ENCODE measurements at places on chromosomes 12 and 14.
A peak's percentile ranks its signal among the peaks of the same experiment; 100 is the strongest.

- no peak for DNase-seq
Measured at GRCh38 chr14:100537446-100538350, 49.5 kb downstream of the BEGAIN start.

GRCh38 chr12:10941916-10942607, 3.0 kb upstream of the TAS2R14 start:
- DNase-seq, result no peak

DNA sequence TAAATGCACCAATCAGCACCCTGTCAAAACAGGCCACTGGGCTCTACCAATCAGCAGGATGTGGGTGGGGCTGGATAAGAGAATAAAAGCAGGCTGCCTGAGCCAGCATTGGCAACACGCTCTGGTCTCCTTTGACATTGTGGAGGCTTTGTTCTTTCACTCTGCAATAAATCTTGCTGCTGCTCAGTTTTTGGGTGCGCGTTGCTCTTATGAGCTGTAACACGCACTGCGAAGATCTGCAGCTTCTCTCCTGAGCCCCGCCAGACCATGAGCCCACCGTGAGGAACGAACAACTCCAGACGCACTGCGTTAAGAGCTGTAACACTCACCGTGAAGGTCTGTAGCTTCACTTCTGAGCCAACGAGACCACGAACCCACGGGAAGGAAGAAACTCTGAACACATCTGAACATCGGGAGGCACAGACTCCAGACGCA, 8.4 kb upstream of the PIANP start:
- peak; percentile 8 for DNase-seq

DNA sequence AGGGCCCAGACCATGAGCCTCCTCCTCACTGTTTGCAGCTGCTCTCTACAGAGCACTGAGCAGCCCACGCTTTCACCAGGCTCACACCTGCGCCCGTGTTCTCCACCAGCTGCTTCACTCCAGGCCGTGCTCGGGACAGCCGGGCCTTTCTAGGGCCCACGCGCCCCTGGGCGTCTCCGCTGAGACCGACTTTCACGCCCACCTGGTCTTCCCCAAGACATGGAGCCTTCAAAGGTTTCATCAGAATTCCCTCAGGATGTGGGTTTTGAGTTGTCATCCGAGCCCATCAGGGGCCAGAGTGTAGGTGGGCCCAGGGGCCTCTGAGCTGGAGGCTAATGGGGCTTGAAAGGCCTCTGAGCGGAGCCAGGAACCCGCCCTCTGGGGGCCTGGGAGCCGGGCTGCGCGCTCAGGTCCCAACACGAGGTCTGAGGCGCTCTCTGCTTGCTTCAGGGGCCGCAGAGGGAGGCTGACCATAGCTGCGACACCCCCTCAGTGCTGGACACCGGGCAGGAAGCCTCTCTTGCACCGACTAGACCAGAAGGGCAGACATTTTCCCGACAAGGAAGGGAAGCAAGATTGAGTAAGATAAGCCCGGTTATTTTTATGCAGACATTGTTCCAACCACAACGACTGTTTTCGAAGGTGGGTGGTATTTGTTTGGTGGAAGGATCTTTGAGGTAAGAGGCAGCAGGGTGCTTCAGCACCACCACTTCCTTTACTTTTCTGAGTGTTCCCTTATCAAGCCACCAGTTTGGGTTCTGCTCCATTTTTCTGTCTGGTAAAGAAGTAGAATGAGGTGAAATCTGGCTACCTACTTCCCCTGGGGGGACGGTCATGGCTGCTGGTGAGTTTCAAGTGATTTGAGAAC, 125.0 kb upstream of the FUT8 start:
- DNase-seq, result no peak

DNA sequence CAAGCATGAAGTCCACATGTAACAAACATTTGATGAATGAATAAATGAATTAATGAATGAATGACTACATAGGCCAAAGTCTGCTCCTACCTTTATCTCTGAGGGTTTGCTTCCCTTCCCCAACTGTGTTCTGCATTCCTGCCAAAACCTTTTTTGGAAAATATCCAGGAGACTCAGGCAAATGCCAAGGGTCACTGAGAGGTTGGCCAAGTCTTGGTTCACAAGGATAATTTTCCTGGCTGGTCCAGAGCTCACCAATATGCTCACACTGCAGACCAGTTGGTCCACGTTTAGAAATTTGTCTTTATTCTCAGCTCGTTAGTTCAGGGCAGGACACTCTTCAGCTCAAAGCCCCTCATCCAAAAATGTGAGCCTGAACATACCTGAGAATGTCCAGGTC, 10.2 kb downstream of the TMEM233 start:
- no peak for DNase-seq

GRCh38 chr12:106455111-106455510, 97.6 kb downstream of the POLR3B start:
- DNase-seq, result no peak

GRCh38 chr12:111409403-111409779, 3.7 kb downstream of the SH2B3 start:
- peak; percentile 65 for DNase-seq

DNA sequence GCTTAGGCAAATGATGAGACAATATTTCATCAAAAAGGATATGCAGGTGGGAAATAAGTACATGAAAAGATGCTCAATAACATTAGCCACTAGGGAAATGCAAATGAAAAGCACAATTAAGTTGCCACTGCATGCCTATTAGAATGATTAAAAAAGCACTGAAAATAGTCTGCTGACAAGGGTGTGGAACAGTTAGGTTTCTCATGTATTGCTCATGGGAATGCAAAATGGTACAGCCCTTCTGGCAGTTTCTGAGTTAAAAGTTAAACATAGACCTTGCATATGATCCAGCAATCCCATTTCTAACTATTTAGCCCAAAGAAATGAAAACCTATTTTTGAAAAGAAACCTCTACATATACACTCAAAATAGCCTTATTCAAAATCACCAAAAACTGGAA, 393.0 kb downstream of the BMP4 start:
- no peak for DNase-seq

GRCh38 chr12:57744194-57744776, 554 bp upstream of the TSPAN31 start:
- DNase-seq, result no peak

DNA sequence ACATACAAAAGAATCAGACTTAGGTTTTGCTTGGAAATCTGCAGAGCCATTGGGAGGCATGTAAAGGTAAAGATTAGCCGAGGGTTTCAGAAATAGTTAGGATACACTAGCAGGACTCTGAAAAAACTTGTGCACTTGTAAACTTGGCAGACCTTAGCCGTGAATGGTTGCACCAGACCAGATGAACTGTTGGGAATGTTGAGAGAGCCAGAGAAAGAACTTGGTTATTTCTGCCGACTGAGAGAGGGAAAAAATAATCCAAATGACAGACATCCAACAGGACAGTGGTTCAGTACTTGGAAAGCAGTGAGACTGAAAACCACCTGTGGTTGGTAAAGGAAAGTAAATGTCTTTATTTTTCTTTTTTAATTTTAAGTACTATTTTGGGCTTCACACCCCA, 222.5 kb upstream of the DDHD1 start:
- no peak for DNase-seq

GRCh38 chr12:124632519-124632984, 65.1 kb upstream of the NCOR2 start:
- no peak for DNase-seq

DNA sequence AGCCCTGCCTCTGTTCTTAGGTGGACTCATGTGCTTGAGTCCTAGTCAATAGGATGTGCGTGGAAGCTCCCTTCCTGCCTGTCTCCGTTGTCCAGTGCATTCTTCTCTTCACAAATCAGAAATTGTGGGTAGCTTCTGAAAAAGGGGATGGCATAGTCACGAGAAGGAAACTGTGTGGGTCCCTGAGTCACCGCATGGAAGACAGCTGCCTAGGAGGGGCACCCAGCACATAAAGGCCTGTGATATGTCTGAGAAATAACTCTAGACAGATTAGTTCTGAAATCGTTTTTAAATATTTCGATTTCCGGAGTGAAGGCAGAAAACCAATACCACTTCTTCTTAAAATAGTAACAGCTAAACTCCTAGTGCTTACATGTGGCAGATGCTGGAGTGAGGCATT, 974.4 kb downstream of the BCL11B start:
- DNase-seq, result no peak

DNA sequence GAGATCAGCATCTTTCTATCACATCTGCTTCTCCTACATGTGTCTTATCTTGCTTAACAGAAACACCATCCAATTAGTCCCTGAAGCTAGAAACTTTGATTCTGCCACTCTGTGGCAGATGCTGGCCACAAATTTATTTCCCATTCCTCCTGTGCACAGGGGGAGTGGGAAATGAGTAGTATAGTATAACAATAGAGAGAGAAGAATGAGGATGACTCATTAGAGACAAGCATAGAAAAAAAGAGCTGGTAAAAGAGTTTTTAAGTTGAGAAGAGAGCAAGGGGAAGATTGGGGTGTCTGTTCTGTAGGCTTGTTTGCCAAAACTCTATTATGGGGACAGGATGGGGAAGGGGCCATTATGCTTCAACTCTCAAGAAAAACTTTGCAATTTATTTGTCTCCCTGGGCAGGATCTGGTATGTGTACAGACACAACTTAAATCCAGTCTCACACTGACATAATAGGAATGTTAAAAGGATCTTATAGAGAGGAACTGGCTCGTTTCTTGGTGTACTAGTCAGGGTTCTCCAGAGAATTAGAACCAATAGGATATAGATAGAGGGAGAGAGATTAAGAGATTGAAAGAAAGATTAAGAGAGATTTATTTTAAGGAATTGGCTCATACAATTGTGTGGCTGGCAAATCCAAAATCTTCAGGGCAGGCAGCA, 142.6 kb upstream of the CPSF6 start:
- peak; percentile 10 for DNase-seq

GRCh38 chr14:65748796-65749195, 336.3 kb downstream of the FUT8 start:
- no peak for DNase-seq

- DNase-seq, result peak; percentile 39
Measured at GRCh38 chr12:78192979-78193378, 362.3 kb downstream of the NAV3 start.

GRCh38 chr12:119375883-119376190, 41.3 kb downstream of the CCDC60 start:
- DNase-seq, result no peak

GRCh38 chr12:7017870-7018349, 366 bp downstream of the LPCAT3 start:
- no peak for DNase-seq

DNA sequence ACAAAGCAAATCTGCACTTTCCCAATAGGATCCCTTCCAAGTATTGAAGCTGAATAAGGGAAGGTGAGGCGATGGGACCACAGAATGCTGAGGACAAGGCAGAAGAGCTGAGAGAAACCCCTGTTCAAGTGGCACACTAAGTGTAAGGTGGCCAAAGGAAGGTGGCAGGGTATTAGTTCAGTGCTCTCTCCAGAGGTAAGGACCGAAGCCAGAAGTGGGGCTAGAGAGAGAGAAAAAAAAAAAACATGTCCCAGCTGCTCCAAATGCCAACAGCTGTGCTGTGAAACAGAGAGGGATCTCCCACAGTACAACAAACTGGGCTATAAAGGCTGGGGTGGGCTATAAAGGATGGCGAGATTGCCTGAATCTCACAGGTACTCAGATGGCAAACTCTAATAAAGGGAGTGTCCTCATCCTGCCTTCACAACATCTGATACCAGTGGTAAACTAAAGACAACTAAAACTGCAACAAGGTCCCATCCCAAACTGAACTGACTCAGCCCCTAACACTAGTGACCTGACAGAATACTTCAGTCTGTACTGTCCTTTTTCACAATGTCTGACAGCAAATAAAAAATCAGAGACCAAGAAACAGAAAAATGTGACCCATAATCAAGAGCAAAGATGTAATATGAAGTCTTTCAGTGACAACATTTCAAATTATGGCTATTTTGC, 47.9 kb downstream of the CDK17 start:
- DNase-seq, result no peak

DNA sequence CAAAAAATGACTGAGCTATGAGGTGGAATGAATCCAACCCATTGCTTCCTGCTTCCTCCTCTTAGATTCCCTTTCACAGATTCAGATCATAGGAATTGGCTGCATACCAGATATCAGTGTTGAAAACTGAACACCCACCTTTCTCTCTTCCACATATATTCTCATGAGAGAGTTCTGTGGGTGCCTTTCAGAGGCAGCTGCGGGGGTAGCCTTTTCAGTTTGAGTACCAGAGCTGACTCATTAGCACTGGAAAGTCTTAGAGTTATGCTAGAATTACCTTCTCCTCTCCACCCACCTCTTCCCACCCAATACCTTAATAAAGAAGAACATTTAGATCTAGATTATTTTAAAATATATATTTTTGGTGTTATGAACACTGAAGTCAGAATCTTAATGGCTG, 495.4 kb upstream of the SEL1L start:
- no peak for DNase-seq

GRCh38 chr12:3647504-3647903, 105.4 kb downstream of the CRACR2A start:
- DNase-seq, result no peak

DNA sequence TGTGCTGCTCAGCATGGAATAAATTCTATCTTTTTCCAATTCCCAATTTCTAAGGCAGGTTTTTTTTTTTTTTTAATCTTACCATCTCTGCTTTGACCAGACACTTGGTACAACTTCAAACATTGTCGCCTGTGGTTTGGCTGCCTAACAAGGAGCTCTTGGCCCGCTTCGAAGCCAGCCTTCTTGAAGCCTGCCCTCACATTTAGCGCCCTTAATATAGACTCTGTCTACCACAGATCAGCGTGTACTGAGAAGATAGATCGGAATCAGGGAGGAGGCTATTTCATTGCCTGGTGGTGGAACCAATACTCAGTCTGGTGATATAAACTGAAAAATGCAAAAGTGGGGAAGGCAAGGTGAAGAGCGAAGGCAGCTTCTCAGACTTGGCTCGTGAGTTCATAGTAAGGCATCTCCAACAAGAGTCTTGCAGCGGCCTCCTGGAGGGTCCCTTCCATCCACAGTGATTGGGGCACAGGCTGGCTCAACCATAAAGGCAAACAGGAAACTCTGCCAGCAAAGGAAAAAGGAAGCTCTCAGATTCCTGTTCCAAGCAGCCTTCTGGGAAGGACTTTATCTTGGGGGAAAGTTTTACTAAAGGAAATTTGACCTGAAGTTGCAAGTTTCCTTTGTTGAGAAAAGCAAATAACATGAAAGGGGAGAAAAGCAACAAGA, 103.2 kb upstream of the BCL2L14 start:
- no peak for DNase-seq

DNA sequence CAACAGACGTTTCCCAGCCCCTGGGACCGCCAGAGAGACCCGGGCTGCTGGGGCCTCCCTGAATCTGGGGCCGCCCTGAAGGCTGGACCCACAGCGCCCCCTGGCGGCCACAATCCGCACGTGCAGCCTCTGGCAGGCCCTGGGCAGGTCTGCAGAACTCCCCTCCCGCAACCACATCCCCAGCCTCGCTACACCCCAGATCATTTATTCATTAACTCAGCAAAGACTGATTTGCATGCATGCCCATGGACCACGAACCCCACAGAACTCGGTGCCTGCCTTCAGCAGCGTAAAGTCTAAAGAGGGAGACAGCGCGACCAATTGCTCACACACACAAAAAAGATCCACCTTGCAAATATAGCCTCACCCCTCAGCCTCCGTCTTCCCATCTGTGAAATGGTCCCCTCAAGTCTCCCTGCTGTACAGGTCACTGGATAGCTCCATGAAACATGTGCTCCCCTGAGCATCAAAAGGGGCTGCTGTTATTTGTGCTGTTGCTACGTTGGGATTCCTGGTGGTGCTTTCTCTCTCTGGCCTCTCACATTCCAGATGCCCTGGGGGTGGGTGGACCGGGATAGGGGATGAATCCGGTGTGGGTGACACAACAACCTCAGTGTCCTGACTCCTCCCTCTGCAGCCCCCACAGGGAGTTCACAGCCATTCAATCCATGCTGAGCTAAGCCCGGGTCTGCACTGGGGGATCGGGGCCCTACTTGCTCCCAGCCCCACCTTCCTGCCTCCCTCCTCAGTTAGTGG, 96.4 kb downstream of the SCARB1 start:
- DNase-seq, result peak; percentile 64

- DNase-seq, result no peak
Measured at GRCh38 chr12:104551-105081, 38.0 kb downstream of the IQSEC3 start.
